ENCODE measurements at places on chromosomes 11 and 22.

- no peak for DNase-seq
Observed at GRCh38 chr11:19083166-19083565, 22.6 kb upstream of the MRGPRX2 start.

GRCh38 chr11:116498161-116498560, 274.6 kb downstream of the BUD13 start:
- no peak for DNase-seq

DNA sequence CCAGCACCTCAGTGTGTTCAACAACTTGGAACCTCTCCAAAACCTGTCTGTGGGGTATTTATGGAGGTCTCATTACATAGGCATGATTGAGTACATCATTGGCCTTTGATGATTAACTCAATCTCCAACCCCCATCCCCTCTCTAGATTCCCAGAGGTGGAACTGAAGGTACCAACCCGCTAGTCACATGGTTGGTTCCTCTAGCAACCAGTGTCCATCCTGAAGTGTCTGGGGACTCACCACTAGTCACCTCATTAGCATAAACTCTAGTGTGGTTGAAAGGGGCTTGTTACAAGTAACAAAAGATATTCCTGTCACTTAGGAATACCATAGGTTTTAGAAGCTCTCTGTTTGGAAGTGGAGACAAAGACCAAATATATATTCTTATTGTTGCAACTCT, 40.3 kb downstream of the SIK2 start:
- DNase-seq: no peak

GRCh38 chr22:42155053-42155543, 24.5 kb upstream of the CYP2D6 start:
- no peak for DNase-seq

- no peak for DNase-seq
Observed at GRCh38 chr22:36183446-36183845, 18.2 kb downstream of the APOL4 start.

GRCh38 chr11:45323601-45324249, 37.6 kb upstream of the SYT13 start:
- no peak for DNase-seq

- no peak for DNase-seq
Observed at GRCh38 chr22:16915701-16916100, 90.5 kb upstream of the XKR3 start.

- DNase-seq: no peak
Observed at GRCh38 chr11:121012091-121012490, 11.8 kb upstream of the TBCEL start.

DNA sequence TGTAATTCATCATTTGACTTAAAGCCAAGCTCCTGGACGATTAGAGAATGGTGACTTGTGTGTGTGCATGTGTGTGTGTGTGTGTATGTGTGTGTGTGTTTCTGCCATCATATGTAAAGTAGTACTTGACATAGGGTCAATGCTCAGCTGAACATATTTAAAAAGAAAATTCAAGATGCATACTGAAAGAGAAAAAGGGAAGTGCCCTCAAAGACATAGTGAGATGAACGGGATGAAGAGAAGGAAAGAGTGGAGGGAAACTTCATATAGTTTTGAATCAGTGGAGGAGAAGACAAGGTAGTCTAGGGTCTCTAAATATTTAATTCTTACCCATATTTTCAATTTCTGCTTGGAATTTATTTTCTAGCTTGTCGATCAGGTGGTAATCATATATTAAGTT, 4.0 kb downstream of the TCN1 start:
- no peak for DNase-seq

- no peak for DNase-seq
Observed at GRCh38 chr22:46900549-46900948, 138.1 kb downstream of the TBC1D22A start.

DNA sequence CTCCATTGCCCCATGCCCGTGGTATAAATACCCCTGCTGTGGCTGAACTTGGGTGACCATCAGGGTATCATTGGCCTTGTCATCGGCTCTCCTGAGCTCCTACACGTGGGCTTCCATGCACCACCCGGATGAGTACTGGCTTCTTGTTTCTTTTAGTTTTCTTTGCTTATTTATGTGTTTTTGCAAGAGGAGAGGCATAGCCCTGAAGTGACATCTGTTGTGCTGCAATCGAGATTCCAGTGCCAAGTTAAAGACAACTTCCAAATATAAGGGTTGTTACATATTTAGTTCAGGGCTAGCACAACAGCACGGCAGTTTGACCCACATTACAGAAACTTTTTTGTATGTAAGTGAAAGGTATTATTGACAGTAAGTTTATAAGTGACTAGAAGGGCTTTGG, 1087.1 kb downstream of the TBC1D22A start:
- no peak for DNase-seq

DNA sequence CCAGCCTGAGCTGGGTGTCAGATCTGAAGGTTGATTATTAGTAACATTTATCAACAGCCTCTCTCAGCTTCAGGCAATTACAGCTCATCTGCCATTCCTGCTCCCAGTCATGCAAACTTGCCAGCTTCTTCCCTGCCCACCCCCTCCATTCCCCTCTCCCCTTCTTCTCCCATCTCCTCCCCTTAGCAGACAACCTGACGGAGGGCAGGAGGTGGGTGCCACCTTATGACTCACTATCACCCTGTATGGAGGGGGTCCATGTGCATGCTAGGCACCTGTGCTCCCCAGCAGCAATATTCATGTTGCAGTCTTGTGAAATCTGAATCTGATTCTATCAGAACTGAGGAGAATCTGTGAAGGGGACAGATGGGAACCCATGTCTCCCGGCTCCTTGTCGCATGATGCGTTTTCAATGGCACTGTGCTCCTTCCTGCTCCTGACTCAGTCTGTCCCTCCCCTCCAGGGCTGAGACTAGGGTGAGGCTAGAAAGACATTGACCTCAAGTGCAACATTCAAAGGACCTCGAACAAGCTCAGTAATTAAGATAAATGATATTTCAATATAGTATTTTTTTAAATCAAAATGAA, 46.3 kb upstream of the TUB start:
- no peak for DNase-seq

DNA sequence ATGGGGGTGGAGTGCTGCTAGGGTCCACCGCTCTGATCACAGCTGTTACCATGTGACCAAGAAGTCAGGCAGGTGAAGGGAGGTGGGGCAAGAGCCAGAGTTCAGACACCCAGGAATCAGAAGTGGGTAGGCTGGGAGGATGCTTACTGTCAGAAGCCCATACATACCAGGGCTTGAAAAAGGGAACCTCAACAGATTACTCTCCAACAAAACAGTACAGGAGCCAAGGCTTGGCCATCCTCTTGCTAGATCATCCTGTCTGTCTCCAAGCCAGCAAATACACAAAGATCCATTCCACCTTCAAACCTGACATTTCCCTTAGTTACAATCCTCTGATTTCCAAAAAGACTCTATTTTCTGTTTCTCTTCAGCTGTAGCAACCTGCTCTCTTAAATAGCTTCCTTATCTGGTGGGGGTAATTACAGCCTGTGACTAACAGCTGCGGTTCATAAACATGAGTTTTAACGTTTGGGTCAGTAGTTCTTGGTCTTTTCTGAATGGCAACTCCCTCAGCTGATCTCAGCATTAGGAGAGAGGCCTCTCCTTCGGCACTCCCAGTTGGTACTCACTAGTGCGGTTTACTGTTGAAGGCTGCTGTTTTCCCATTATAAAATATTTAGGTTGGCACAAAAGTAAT, 31.1 kb upstream of the WT1 start:
- no peak for DNase-seq
